NB4 (cell line): ENCODE measurements at places on chromosomes 3 and 15.

GRCh38 chr3:68743521-68743920 is 188.8 kb downstream of the TAFA4 start:
- DNase-seq: no peak

GRCh38 chr3:65532215-65532614 is 506.5 kb downstream of the MAGI1 start:
- no peak for DNase-seq

GRCh38 chr3:105938101-105938500 is 69.3 kb upstream of the CBLB start:
- no peak for DNase-seq

DNA sequence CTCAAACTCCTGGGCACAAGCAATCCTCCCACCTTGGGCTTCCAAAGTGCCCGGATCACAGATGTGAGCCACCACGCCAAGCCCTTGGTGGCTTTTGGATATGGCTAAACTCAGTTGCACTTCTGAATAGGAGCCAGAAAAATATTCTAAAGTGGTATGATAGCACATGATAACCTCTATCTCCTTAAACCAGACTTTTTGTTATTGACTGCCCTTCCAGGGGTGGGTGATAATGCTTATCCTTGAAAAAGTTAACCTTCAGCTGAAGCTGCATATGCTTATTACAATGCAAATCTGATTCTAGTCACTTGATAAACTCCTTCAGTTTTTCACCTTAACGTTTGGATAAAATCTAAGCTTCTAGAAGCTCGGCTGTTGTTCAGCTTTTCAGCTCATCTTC is 6.3 kb downstream of the CCNB2 start:
- DNase-seq: no peak

- peak; percentile 65 for DNase-seq
These were observed 59.7 kb downstream of the SEMA3G start for GRCh38 chr3:52385157-52385556.

DNA sequence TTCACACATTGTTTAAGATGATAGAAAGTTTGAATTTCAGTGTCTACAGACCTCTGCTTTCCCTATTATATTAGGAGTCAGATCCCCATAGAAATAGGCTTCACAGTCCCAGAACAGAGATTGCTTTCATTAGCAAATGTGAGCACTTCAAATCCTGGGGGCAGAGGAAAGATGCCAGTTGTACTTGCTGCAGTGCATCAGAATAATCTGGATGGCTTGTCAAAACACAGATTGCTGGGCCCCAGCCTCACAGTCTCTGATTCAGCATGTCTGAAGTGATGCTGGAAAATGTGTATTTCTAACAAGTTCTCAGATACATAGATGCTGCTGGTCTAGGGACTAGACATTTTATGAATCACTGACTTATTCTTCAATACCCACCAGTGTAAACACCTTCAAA is 375.2 kb downstream of the FGF12 start:
- no peak for DNase-seq

DNA sequence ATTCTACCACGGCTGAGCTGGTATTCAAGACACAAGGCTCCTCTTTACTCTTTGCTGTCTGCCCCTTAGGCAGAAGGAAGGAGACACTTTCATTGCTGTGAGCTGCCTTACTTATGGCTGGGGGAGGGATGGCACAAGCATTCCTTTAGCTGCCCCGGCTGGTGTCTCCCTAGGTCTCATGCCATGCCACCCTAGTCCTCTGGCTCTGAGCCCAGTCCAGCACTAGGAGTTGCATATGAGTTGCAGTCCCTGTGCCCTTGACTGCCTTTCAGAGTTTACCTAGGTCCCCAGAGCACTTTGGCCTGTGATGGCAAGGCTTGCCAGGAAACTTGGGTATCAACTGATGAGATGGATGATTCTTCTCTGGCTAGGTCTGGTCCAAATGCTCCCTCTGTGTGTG is 296.4 kb downstream of the RBMS3 start:
- no peak for DNase-seq

DNA sequence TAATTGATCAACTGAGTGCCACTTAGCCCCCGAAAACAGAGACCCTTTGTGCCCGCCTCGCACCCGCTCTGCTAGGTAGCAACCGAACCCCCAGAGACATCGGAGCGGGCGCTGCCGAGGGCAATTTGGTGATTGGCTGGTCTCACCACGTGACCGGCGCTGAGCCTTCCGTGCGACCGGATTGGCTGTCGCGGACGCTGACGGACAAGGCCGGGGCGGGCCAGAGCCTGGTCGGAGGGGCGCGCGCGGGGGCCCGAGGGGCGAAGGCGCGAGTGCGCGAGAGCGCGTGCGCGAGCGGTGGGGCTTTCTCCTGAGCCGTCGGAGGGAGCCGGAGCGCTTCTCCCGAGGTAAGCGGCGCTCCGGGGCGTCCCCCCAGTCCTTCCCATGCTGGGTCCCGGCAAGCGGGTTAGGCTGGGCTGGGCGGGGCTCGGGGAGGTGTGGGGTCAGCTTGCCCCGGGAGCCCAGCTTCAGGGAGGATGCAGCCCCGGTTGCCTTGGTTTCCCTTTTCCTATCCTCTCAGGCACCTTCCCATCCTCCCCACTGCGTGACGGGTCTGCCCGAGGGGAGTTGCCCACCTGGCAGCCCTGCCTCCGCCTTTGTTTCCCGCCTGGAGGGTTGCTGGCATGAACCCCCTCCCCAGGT is at the start of gene TMEM108:
TMEM108 (plus strand) TSS at position 303 of the 642 bp plus-strand sequence.
- DNase-seq: no peak

- peak; percentile 68 for DNase-seq
These were observed 24.3 kb upstream of the CP start for GRCh38 chr3:149245738-149246451.
